ENCODE measurements at places on chromosomes 12 and 14.

DNA sequence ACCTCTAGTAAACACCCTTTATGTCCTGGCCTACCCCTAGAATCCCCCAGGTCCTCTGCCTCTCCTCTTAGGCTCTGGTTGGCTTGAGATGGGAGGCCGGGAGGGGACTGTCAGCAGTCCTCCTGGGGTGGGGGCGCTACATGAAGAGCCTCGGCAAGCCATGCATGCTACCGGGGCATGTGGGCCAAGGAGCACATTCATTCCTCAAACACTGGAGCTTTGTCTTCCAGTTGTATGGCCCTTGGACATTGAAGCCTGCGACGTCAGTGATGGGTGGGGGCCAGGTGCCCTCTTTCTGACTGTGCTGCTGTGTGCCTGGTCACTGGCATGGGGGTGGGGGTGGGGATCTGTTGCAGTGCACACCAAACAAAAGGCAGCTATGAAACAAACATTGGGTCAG lies 15.8 kb upstream of the CELA1 start:
- no peak for DNase-seq

DNA sequence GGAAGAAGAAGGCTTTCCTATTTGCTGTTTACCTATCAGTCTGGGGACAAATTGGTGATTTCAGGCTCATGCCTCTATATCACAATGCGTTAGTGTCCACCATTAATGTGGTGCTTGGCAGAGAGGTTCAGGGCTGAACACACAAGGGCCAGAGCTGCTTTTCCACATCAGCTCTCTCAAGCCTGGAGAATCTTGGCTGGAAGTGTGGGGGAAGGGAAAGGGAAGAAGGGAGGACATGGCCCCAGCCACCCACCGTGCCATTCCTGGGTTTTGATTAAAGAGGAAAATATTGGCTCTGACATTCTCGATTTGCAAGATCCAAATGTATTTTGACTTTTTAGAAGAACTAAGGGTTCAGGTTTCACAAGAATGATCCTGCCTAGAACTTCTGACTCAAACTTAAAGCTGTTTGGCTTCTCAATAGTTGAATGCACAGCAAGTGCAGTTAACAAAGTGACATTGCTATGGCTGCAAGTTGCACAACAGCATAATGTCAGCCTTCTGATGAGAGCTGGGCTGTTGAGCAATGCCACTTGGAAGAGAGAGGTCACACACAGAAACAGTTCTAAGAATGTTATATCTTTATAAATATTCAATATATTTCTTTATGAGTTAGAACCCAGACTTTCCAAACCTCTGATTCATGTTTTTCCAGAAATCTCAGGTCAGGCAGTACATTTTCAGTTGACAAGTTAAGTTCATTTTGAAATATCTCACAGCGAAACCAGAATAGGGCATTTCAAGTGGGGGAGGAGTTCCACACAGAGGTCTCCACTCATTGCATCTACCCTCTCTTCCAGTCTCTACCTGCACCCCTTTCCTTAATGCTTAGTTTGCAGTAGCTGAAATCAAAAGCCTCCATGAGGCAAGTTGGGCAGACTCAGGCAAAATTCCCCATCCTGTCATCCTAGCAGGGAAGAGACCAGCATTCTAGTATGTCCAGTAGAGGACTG lies 25.3 kb downstream of the IGF1 start:
- DNase-seq, result no peak

DNA sequence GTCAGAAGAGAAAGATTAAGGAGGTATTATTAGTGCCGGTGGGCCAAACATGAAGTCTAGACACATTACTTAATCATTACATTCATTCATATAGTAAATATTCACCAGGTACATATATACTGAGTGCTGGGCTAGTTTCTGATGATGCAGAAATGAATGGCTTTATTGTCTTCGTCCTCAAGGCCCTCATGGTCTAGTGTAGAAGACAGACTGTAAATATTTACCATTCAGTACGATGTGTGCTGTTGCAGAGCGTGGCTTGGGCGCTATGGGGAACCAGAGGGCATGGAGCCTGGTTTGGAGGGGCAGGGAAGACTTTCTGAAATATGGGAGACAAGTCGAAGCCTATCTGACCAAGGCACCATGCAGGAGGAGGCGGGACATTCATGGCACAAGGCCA lies 37.0 kb upstream of the TCL1B start:
- no peak for DNase-seq

GRCh38 chr14:104047761-104048160 lies 37.7 kb upstream of the ASPG start:
- DNase-seq, result no peak

DNA sequence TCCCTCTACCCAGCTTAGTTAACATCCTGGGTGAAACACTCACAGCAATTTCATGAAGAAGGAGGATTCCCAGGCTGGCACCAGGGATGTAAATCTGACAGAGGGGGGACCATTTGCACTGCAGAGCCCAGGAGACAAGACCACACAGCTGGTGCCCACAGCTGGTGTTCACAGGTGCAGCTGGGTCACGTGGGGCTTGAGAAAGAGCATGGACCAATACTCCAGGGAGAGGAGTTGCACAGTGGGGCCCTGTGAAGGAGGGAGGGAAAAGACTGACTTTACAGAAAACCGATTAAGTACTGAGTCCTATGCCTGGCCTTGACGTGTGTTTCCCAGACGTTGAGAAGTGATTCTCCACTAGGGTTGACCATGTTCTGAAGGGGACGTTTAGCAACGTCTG lies 1316.7 kb upstream of the TMEM132C start:
- DNase-seq, result no peak

GRCh38 chr14:30339311-30339901 lies 219.6 kb upstream of the G2E3 start:
- no peak for DNase-seq

GRCh38 chr12:13120413-13120812 lies 16.9 kb upstream of the GSG1 start:
- no peak for DNase-seq

GRCh38 chr12:69204191-69204590 lies 35.2 kb upstream of the CPSF6 start:
- no peak for DNase-seq

DNA sequence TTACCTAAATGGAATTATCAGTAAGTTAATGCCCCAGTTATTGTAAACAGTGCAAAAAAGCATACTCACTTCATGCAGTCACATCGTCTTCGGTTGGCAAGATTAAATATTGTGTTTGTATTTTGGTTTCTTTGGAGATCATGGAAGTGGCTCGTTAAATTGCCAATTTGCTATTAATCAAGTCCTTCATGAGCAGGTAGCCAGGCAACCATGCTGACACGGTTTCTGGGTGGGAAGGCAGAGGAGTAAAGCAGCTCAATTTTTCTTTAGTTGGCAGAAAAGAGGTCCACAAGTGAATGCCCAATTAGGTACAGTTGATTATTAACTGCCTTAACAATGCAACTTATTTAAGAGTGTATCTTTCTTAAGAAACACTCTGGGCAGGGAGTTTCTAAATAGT lies 43.9 kb downstream of the PPP4R3A start:
- DNase-seq, result no peak

DNA sequence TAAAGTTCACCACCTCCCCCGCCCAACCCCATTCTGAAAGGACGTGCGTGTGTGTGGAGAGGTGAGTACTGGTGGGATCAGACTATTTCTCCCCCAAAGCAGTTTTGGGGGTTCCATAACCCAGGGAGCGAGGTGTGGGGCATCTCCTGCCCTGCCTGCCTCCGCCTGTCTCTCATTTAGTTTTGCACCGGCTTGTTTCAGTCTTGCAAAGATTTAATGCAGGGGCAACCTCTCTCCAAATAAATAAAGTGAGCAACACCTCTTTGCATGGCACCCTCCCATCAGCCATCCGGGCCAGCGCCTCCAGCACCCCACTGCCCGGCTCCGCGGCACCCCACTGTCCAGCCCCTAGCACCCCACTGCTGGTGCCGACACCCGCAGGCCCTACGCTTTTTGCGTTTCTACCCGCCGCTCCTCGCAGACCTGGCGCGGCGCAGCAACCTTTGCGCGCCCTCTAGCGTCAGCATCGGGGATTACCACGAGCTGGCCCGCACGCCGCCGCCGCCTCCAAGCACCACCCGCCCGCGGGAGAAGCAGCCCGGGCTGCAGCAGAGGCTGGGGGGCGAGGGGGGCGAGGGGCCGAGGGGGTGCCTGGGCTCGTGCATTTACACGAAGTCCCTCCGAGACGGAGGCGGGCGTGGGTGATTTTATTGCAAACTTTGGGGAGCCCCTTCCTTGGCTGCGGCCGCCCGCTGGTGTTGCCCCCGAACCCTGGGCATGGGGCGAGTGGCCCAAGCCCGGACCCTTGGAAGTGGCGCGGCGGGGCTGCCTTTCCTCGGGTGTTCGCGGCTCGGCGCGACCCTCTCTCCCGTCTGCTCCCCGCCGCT lies 55.8 kb upstream of the VRK1 start:
- DNase-seq, result no peak

DNA sequence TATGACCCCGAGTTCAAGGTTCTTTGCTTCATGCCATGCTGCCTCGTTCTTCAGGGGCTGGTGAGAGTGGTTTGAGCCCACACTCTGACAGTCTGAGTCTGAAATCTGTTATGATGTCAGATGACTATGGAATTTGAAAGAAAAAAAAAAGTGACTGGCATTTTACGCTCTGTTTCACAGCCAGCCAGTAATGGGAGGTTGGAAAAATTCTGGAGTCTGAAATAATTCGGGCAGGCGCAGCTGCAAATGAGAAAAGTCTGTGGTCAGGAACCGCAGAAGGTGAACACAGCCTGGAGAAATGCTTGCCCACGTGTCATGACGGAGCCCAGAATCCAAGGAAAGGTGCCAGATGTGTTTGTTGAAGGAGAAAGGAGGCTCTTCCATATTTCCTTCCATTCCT lies 269.8 kb upstream of the PWP1 start:
- no peak for DNase-seq

DNA sequence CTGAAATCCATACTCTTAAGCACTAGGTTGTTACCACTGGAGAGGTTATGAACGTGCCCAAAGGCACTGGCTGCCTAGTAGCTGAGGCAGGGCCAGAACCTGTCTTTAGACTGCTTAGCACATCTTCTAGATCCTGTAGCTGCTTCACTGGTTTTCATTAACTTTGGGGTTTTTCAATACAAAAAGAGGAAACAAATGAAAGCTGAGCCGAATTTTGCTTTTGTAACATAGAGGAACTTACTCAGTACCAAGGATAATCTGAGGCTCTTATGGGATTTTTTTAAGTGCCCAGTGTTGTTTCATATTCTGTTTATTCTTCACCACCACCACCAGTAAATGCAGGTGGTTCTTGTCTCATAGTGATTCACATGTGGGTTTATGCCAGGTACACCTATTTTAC lies 396.1 kb downstream of the RAD51B start:
- no peak for DNase-seq

GRCh38 chr12:124469193-124469888 lies 98.1 kb downstream of the NCOR2 start:
- no peak for DNase-seq

DNA sequence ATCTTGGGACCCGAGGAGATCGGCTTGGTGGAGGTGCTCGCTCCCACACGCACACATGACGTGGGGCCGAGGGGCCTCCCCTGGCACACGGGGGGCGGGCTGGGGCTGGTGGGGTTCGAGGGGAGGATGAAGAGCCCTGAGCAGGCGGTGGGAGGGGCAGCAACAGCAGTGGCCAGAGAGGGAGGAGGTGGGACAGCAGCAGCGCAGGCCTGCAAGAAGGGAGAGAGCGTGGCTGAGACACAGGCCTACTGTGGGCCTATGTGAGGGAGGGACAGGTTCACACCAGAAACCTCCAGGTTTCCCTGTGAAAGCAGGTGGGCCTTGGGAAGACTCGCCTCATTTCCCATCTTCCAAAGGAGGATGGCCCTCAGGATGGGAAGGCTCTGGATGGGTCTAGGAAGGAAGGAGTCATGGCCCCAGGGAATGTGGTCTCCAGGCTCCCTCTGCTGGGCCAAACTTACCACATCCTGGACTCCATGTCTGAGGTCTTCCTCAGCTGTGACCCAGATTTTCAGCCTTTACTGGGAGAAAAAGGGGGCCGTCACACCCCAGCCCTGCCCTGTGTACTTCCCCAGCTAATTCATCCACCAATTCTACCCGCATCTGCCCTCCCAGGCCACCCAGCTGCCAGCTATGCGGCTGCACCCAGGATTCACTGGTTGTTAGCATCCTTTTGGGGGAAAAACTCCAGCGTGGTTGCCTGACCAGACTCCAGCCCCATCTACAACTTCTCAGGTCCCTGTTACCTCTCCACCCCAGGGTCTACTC lies 2.8 kb downstream of the PIANP start:
- no peak for DNase-seq

DNA sequence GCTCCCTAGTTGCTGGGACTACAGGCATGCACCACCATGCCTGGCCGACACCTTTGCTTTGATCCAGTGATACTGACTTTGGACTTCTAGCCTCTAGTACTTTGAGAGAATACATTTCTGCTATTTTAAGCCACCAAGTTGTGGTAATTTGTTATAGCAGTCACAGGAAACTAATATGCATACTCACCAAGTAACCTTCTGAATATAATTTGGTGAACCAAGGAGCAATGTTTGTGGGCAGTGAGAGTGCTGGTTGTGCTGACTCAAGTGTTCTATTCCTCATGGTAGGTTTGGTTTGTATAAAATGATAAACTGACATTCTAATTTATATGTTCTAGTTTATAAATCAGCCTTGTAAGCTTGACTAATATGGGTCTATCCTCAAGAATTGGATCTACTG lies 42.4 kb upstream of the MMP19 start:
- DNase-seq, result no peak

- no peak for DNase-seq
Observed at GRCh38 chr12:120944645-120945217, 33.6 kb upstream of the HNF1A start.

DNA sequence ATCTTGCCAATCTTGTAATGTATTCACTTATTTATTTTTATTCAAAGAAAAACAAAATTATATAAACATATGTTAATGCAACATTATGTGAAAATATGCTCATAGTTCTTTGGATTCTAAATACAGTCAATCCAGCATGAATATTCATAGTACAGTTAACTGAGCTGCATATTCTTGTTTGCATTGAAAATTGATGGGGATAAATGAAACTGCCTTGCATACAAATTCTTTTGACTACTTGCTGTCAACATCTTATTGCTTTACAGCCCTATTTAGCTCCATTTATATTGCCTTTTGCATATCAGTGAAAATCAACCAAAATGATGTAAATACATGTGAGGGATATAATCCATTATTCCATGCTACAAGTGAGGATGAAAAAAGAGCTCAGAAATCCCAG lies 135.3 kb downstream of the CCER1 start:
- no peak for DNase-seq

DNA sequence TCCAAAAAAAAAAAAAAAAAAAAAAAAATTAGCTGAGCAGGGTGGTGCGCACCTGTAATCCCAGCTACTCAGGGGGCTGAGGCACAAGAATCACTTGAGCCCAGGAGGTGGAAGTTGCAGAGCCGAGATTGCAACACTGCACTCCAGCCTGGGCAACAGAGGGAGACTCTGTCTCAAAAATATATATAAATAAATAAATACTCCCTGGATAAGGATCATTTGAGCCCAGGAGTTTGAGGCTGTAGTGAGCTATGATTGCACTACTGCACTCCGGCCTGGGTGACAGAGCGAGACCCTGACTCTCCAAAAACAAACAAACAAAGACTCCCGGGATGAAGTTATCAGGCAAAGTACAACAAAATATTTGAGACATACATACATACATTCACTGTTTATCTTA lies 3.3 kb upstream of the NAA25 start:
- DNase-seq, result no peak

GRCh38 chr14:98290596-98290995 lies 981.4 kb downstream of the BCL11B start:
- DNase-seq, result no peak
